Gastrocnemius medialis (tissue), 4 donors: ENCODE measurements at places on chromosomes 3 and 15. TPM values are rescaled to one million over a fixed set of nuclear protein-coding genes. Genes with fewer than 3 reads are reported as not detected.
A peak's percentile ranks its signal among the peaks of the same experiment; 100 is the strongest.

DNA sequence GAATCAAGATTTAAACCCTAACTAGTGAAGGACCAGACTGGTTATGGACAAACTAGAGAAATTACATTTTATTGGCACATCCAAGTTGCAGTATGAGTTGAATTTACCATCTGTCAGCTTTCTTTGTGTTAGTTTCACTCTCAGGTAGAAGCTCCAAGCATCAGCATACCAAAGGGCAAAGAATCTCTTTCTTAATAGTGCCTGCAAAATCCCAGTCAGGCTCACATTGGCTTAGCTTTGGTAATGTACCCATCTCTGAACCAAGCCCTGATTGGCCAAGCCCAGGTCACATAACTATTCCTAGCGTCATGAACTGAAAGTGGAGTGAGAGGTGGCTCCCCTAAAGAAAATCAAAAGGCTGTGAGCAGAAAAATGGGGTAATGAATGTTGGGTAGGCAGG is 66.9 kb downstream of the CCNL1 start:
- DNase-seq: no peak

DNA sequence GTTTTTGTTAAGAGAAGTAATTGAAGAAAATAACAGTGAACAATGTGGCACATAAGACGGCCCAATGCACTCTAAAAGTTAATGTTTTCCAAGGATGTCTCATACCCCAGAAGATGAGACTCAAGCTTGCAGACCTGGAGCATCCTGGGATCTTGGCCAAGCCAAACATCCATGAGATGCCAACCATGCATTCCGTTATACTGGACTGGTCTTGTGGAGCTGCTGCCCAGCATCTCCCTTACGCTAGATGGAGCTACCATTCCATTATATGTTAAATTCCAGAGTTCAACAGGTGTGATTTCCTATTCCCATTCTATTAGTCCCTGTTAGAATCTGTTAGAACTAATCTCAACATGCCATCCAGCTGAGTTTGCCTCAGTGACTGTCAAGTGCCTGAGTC is 181.8 kb downstream of the PDCD6IP start:
- no peak for DNase-seq

GRCh38 chr3:15384510-15385237 is 42.7 kb downstream of the METTL6 start:
- no peak for DNase-seq

Gene IQCF5
- not detected for total RNA-seq

- DNase-seq: no peak
These were observed 199.3 kb upstream of the GOLIM4 start for GRCh38 chr3:168295027-168295426.

- no peak for DNase-seq
These were observed 221.6 kb upstream of the NR2E3 start for GRCh38 chr15:71588746-71589145.

DNA sequence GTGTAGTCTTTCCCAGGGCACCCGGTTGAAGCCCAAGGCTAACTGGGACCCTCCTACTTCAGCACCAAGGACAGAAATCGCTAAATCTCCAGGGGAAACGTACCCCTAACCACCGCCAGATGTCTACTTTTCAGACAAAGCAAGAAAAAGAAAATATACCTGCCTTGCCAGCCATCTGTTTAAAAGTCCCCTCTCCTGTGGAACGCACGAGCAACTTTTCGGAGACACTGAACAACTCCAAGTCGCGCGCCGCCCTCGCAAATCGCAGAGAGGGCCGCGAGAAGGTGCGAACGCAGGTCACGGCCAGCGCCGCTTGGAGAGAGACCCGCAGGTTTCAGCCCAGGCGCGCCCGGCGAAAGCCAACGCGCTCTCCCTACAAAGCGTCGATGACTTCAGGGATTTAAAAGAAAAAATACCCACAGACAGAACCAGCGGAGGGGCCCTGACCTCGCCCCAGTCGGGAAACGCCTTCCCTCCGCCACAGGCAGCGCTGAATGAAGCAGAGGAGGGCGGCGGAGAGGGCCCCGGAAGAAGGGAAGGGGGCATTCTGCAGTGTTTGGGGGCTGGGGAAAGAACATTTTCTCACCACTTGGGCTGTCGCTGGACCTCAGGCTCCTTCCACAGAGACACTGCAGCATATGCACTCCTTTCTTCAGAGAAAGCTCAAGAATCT is 213.1 kb downstream of the FGF12 start:
- no peak for DNase-seq

GRCh38 chr15:57146506-57147201 is 228.2 kb downstream of the TCF12 start:
- DNase-seq: no peak

DNA sequence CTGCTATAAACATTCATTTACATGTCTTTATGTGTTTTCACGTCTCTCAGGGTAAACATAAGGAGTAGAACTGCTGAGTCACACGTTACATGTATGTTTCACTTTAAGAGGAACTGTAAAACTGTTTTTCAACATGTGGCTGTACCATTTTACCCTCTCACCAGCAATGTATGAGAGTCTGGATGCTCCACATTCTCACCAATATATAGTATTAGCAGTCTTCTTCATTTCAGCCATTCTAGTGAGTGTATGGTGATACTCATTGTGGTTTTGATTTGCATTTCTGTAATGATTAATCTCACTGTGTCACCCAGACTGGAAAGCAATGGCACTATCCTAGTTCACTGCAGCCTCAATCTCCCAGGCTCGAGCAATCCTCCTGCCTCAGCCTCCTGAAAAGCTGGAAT is 37.1 kb downstream of the PHC3 start:
- DNase-seq: no peak

- no peak for DNase-seq
These were observed 192.2 kb upstream of the GADL1 start for GRCh38 chr3:31086698-31087097.

GRCh38 chr3:111963424-111963823 is 15.4 kb upstream of the ABHD10 start:
- DNase-seq: no peak

DNA sequence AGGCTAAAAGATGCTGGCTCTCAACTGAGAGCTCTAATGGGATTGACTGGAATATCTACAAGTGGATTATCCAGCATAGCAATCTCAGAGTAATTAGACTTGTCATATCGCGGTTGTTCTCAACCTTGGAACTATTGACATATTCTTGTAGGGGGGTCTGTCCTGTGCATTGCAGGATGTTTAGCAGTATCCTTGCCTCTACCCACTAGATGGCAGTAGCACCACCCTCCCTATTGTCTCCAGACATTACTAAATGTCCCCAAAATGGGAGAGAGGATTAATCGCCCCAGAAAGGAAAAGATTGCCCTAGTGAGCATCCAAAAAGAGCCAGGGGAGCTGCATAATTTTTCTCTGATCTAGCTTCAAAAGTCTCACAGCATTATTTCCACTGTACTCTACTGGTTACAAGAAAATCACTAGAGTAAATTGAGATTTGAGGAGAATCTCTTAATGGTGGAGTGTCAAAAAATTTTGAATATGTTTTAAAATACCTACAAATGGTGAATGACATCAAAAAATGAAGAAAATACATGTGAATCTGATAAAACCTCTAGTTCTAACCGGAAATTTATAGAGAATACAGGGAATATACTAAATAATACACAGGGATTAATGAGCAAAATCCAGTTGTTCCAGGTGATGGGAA is 388.2 kb upstream of the AGTR1 start:
- DNase-seq: no peak

DNA sequence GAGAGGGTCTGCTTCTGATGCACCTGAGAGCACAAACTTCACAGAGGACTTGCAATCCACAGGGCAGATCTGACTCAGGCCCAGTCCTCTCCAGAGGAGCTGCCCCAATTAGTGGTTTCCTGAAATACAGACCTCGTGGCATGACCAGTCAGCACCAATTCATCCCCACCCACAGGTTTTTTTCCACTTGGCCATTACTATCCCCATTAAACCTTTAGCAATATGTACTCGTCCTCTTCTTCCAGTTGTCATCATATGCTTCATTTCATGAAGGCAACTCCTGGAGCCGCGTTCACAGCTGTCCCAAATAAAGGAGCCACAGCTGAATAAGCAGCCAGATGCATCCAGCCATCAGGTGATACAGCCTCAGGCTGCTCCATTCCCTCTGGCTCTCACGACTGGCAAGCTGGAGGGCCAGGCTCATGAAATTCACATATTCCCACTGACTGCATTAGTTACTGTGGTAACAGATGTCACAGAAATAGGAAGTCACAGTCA is 163.1 kb downstream of the FMN1 start:
- DNase-seq: no peak

Gene THAP10
- total RNA-seq: 0.46 TPM

DNA sequence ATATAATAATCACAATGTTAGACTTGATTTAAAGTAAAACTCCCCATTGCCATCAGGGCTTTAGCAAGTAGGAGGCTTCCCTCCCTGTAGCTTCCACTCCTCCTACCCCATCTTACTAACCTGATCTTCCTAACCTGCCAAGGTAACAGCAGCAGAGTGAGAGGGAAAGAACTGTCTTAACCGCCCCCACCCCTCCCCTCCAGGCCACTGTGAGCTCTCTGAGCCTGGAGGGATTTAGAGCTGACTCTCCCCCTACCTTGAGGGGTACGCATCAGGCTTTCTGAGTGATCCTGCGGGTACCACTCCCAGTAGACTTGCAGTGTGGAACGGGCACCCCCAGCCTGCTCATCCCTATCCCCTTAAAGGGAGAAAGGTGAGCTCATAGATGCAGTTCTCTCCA is 11.4 kb upstream of the PRSS50 start:
- no peak for DNase-seq

GRCh38 chr3:137304313-137305056 is 346.7 kb downstream of the IL20RB start:
- DNase-seq: no peak

GRCh38 chr3:50226888-50227389 is 9.1 kb upstream of the GNAI2 start:
- DNase-seq: peak; percentile 46

Gene ALG1L2
- not detected for total RNA-seq

Gene ITPKA
- total RNA-seq: 4.6 TPM

Gene TBL1XR1
- total RNA-seq: 56.7 TPM

Gene LYZL4
- total RNA-seq: not detected

DNA sequence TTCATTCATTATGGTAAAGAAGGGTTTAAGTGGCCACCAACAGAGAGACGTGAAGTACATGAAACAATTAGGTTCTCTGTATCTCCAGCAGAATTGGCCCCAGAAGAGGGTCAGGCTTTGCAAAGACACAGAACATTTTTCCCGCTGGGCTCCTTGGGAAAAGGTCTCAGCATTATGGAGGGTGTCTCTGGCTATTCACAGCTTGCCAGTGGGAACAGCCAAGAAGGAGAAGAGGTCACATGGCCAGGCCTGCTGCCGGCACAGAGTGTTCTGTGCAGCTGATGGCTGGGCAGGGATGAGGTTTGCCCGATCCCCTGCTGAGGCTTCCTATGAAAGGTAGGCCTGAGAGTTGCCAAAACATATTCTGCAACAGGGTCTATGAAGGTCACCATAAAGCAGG is 77.8 kb upstream of the LPP start:
- DNase-seq: peak; percentile 44

Gene CHST2
- 0.41 TPM for total RNA-seq

- DNase-seq: peak; percentile 12
These were observed 142.7 kb downstream of the THRB start for GRCh38 chr3:24351779-24352469.

Gene RPL29
- 2,483 TPM for total RNA-seq

DNA sequence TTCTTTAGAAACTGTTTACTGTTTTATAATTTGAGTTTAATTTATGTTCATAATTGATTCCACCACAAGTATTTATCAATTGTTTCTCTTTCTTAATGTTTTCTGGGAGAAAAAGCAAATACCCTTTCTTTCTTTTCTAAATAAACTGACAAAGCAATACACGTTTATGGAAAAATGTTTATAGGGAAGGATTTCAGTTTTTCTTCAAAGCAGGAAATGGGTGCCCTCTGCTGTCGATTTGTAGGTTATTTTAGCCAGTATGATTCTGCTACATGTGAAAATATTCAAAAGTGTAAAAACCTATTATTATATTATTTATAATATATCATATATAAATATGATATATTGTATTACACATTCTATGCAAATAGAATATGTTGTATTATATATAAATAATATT is 921.0 kb upstream of the ROBO1 start:
- no peak for DNase-seq

Gene TAGLN3
- not detected for total RNA-seq

DNA sequence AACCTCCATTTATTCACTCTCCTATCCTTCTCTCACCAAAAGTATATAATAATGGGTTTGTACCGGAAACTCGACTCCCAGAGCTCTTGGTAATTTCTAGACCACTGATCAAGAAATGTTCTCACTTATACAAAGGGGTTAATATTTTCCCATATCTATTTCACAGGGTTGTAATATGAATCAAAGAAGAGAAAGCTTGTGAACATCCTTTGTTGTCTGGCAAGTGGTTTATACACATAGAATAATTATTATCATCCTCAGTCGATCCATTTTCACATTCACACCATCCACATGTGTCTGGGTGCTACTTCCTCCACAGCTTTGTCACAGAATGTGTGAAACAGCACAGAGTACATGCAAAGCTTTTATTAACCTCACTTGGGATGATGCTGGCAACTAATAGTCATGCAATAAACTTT is 29.9 kb upstream of the STT3B start:
- DNase-seq: no peak

DNA sequence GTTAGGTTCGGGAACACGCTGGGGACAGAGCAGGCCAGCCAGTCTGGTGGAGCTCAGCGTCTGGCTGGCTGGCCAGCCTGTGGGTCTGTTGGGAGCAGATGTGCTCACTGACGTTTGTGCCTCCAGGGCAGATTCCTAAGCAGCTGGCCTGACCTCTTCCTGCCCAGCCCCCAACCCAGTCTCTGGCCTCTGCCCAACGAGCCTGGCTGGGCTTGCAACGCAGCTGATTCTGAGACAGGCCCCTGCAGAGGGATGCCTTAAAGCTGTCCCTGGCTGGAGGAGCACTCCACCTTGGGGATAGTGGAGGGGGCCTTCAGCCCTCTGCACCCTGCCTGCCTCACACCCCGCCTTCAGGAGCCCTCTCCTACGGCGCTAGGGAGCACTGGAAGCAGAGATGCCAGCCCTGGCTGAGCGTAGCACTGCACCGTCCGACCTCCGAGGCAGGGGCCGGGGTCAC is 46.0 kb downstream of the KLF13 start:
- DNase-seq: peak; percentile 86

Gene PRSS50
- not detected for total RNA-seq

- DNase-seq: no peak
These were observed 8.4 kb upstream of the ANP32A start for GRCh38 chr15:68829068-68829467.

DNA sequence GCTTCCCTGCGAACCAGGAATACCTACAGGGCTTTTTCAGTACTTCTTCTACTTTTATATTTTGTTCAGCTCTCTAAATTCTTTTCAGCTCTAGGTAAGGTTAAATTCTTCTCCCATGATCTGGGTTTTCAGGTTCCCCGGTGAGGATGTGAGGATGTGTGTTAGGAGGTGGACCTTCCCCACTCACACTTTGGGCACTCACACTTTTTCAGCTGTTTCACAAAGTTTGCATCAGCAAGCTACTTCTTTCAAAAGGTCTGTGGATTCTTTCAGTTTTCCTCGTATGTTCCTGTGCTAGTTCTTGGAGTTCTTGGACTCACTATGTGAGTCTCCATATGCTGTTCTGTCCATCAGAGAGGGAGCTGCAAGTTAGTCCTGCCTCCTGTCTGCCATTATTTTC is 13.9 kb upstream of the OR5K2 start:
- DNase-seq: no peak

- peak; percentile 23 for DNase-seq
These were observed 45.5 kb downstream of the TMOD3 start for GRCh38 chr15:51874751-51875644.
